ENCODE measurements at places on chromosomes 1 and 21. TPM values are rescaled to one million over a fixed set of nuclear protein-coding genes. Genes with fewer than 3 reads are reported as not detected.

RPE65 gene
- not detected for total RNA-seq

LCE2A gene
- not detected for total RNA-seq

CXADR gene
- total RNA-seq: 0.04 TPM

DNA sequence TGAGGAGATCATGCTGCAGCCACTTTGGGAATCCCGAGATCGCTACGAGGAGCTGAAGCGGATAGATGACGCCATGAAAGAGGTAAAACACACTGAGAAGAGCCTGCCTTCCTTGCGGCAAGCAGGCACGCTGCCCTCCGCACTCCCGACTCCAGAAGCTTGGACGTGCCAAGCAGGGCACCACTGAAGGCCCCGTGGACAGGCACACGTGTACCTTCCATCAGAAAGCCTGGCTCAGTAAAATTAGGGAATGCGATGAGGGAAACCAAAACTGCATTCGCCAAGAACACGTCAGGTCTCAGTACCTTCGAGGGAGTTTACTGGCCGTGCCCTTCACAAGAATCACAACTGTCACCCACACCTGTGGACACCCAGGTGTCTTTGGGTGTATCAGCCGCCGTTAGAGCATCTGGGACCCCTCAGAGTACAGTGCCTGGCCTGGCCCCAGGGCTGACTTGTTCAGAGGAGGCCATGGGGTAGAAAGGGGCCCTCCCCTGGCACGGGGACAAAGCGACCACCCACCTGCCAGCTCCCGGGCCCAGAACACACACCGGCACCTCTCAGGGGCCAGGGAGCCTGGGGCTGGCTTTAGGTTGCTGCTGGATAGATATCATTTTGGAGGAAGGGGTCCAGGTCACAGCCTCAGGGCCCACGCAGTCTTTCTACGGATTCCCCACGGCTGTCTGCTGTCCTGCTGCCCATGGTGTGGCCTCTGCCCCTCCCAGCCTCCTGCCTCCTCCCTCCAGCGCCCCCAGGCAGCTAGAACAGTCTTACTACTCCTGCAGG, 108.4 kb downstream of the WDR4 start:
- no peak for DNase-seq

- no peak for DNase-seq
Measured at GRCh38 chr1:231757101-231757404, 130.5 kb downstream of the DISC1 start.

OXCT2 gene
- 0.31 TPM for total RNA-seq

DNA sequence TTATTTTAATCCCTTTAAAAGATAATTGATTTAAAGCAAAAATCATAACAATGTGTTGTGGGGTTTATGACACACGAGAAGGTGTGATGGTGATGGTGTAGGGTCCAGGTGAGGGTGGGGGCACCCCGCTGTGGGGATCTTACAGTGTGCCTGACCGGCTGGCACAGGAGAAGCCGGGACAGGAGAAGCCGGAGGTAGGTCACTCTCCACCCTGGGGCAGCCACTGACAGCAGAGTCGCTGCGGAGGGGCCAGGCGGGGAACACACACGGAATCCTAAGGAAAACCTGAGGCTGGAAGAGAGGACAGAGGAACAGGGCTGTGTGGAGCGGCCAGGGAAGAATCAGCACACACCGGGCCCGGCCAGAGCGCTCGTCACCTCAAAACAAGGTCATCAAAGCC, 4.3 kb upstream of the LRRC3 start:
- no peak for DNase-seq

GRCh38 chr1:45862008-45862407, 58.6 kb downstream of the MAST2 start:
- no peak for DNase-seq

DNA sequence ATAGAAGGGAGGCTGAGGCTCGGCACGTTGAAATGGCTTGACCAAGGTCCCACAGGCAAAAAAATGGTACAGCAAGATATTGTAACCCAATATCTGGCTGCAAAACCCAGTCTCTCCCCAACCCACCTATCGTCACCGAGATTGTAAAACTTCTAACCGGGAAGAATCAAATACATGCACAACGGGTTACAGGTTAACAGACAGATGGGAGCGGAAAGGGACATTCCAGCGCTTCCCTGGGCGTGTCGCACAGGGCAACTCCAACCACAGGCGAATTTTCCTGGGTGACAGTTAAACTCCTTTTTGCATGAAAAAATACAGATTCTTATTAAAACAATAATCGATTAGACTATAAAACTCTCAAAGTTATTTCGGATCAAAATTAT, 31.8 kb upstream of the JUN start:
- peak; percentile 27 for DNase-seq

DNA sequence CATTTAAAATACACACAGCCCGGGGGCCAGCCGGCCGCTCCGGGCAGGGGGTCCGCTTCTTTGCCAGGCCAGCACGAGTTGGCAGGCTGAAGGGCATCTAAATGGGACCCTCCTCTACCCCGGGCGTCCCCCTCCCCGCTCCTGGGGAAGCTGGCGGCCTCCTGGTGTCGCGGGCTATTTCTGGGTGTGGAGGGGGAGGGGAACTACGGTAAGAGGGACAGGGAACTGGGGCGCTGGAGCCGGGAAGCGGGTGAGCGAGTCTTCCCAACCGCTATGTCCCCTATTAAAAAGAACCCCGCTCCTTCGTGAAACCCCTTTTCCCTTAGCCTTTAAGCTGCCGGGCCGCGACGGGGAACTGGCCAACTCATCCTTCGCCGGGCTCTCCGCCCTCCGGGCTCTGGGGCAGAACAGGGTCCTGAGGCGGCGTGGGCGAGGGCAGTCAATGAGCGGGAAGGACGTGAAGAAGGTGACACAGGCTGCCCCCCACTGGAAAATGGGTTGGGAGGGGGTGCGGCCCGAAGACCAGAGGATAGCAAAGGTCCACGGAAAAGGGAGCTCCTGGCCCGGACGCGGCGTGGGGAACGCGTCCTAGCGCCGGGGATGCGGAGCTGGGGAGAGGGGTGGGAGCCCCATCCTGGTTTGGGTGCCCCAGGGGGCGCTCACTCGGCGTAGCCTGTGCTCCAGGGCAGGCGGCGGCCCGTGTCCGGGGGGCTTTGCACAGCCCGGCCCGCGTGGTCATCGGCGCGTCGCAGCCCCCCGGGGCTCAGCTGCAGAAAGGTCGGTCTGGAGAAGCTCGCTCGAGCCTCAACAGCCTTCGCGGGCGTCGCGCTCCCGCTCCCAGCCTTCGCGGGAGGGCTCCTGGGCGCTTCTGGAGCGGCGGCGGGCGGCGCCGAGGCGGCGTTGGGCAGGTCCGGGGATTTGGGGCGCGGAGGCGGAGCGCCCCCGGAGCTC, 544 bp downstream of the PPM1J start:
- DNase-seq: peak; percentile 45

DNA sequence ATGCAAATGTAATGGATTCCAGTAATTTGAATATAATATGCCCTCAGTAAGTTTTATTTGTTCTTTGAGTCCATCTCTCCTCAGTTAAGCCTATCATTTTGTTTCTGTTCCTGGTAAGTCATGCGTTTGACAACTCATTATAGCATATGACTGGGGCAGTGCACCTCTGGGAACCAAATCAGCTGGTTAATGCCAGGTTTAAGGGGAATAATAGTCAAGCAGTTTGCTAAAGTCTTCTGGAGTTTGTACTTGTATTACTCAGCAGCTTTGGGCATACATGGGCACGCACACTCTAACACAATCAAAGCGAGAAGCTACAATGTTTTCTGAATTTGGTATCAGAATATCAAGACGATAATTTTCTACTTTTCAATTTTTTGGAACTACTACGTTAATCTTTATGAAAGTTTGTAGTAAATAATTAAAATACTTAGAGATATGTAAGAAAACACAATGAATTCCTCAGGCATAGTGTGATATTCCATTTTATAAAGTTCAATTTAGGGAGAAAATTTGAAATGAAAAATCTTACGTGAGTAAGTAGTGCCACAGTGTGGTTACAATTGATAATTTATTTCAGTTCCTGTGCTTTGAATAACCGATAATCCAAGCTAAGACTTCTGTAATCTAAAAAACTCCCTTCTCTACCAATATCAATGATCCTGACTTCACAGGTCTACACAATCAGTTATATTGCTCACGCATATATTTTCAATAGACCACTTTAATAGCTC, 43.8 kb upstream of the KCTD3 start:
- DNase-seq: no peak

DNA sequence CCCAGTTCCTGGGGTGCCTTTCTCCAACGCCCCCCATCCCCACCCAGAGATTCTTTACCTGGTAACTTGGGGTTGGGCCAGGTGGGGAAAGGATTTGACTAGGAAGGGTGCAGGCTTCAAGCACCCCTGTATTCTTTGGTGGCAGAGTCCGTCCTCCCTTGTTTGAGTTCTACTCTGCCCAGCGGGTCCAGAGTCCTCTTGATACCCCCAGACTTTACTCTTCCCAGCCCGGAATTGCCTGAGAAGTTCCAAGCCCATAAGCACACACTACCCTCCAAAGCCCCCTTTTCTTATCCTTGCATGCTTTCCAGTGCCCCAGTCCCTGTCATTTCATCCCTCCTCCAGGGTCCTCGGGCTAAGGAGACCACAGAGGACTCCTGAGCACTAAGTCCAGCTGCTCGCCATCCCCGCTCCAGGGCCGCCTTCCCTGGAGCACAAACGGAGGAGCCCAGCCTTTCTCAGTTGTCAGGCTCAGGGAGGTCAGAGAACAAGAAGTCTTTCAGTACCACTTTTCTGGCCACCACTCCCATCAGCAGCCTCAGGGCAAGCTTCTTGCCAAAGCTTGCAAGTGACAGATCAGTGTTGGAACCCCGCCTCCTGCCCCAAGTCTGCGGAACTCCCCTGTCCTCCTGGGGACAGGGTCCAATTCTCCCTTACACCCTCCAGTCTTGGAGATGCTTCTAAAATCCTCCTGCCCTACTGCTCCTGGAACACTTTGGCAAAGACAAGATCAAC, 12.2 kb downstream of the SLC45A3 start:
- no peak for DNase-seq

DNA sequence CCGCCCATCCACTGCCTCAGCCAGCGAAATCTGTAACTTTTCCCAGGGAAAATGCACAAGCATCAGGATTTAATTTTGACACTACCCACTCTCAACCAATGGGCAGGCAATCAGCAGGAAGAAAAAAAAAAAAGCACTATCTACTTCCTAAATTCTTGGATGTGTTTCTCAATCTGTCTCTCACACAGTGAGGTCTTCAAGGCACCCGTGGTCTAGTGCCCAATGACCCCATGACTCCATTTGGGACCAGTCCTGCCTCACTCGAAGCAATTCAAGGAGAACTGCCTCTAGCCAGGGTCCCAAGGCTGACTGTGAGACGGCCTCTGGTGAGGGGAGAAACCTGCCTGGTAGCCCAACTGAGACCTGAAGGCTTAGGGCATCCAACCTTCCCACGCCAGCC, 35.9 kb downstream of the CSF1 start:
- DNase-seq: no peak

GRCh38 chr1:64388336-64388735, 81.6 kb upstream of the CACHD1 start:
- DNase-seq: no peak

DNA sequence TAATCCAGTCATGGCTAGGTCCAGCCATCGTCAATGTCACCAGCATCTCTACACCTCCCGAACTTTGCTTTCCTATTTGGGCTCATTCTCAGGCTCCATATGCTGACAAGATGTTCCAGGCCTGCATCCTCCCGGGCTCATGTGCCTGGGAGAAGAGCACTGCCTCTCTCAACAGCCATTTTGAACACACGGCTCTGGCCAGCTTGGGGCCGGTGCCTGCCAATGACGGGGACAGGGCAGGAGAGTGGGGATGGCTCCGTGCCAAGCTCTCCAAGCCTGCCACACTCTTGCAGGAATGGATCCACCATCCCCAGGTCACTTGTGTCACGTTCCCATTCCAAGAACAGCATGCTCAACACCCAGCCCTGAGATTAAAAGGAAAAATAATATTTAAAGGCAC, 61.4 kb upstream of the PAX7 start:
- DNase-seq: no peak

ZFP69B gene
- 9.5 TPM for total RNA-seq

DNA sequence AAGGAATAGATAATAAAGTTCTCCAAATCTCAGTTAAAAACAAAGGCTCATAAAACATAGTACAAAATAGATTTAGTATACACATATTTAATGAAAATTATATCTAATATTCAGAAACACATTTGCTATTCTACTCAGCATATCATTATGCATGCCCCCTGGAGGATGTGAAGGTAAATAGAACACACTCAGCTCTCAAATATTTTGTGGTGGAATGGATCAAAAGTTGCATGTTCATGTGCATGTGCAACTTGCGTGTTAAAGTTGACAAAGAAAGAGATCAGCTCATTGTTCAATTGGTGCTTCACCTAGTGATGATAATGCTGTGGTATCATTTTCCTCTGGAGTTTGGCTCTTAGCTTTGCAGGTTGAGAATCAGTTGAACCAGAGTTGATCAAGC, 4.9 kb upstream of the ZNF644 start:
- no peak for DNase-seq

- no peak for DNase-seq
Measured at GRCh38 chr1:108070662-108071061, 105.7 kb upstream of the VAV3 start.

GRCh38 chr1:65630855-65631254, 161.8 kb upstream of the PDE4B start:
- no peak for DNase-seq

- DNase-seq: no peak
Measured at GRCh38 chr1:193590102-193590501, 403.7 kb upstream of the B3GALT2 start.

- no peak for DNase-seq
Measured at GRCh38 chr1:109717729-109718128, 5.7 kb downstream of the GSTM5 start.

DNA sequence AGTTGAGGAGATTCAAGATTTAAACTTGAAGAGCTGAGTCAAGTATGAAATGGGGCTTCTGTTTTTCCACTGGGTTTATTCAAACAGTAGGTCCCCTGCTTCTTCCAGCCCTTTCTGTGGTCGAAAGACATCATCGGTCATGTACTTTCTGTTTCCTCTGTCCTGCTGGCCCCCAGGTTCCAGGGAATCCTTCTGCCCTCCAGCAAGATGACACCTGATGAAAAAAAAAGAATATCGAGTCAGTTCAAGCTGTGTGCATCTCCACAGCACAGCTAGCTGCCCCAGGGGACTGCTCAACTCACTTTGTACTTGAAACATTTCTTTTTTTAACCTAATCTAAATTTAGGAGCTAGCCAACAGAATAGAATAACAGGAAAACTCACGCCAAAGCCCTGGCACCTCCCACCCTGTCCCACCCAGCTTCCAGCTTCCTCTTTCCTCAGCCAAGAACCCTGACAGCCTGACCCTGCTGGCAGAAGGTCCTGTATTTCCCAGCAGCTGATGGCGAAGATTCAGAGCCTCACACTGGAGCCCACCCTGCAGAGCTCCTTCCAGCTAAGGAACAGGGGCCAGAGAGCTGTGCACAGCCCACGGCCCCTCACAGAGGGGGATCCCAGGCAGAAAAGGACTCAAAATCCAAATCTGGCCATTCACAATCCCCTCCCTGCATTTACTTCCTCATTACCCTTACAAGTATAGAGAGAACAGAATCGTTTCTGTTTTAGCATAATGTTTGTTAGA, 176.5 kb downstream of the PSMG1 start:
- DNase-seq: no peak

CLCA4 gene
- total RNA-seq: not detected

OR10Z1 gene
- total RNA-seq: not detected

CD84 gene
- total RNA-seq: 2.5 TPM

RGS13 gene
- total RNA-seq: not detected

GRCh38 chr1:226704169-226704937, 34.7 kb downstream of the ITPKB start:
- DNase-seq: no peak

All from K562 (cell line).